ENCODE measurements at places on chromosomes 11 and 22.

GRCh38 chr11:125494974-125495725 lies 915 bp downstream of the FEZ1 start:
- no peak for DNase-seq

- DNase-seq: no peak
Observed at GRCh38 chr11:119218141-119218878, 12.2 kb downstream of the CBL start.

GRCh38 chr11:122342089-122342744 lies 226.2 kb upstream of the BLID start:
- no peak for DNase-seq

- DNase-seq: no peak
Observed at GRCh38 chr11:128584253-128584652, 3.1 kb downstream of the ETS1 start.

DNA sequence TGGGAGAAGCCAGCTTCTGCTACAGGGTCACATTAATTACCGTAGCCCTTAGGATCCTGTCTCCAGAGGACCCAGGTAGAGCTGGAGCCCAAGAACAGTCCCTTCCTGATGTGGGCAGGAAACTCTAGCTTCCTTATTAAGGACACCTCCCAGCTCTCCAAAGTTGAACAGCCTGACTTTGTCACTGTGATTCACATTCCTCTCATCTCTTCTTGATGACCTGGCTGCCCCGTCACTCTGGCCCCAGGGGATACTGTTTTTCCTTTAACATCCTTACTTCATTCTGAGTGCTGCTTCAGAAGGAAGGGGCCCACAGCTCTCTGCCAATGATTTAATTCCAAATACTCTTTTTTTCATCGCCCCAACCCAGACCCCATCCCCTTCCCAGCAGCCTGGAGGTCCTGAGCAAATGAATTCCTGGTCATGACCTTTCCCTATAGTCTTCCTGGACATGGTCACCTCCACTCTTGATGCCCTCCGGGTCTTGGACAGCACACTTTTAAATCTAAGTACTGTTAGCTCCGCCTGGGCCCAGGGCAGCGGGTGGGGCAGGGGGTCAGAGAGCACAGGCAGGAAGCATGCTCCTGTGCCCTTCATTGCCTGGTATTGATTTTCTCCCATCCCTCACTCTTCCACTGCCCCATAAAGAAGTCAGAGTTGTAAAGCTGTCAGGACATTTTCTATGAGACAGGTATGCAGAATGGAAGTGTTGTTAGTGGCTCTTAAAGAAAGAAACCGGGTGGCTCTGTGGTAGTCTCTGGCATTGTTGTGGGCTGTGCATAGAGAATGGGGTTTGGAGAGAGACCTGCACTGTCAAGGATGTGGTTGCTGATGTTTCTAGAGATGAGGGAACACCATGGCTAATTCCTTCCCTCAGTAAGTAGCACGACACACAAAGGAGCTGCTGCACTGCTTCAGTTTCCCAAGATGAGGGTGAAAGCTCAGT lies 22.3 kb upstream of the SPON1 start:
- DNase-seq: no peak

DNA sequence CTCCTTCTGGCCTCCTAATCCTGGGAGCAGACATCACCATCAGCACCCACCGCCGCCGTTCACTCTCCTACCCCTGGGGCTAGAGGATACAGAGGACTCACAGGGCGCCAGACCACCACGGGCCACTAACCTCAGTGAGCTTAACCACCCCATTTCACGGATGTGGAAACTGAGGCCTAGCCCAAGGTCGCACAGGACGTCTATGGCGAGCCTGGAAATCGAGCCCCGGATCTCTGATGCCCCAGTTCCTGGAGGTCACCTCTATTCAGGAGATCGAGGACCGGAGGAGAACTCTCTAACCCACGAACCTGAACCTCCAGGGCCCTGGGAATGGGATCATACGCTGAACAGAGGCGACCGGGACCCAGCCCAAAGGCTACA lies 349 bp downstream of the TIMM10 start:
- no peak for DNase-seq

GRCh38 chr11:105189581-105189980 lies 50.0 kb upstream of the CARD18 start:
- no peak for DNase-seq

DNA sequence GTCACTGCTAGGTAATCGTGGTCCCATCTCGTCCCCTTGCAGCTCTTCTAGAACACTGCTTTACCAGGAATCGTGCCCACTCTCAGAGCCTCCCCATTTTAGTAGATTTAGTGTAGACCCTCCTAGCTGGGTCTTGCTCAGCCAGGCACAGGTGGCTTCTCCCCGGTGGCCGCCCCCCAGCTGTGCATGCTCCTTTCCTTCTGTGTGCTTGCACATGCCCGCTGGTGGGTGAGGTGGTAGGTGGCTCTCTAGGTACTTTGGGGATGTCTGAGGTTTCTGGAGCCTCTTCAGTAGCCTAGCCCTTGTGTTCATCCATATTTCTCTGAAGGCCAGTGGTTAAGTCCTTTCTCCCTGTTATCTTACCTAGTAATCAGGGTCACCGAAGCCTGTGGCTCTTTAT lies 5.6 kb downstream of the TUB start:
- no peak for DNase-seq

- DNase-seq: peak; percentile 70
Observed at GRCh38 chr11:93741882-93742226, 382 bp downstream of the C11orf54 start.

GRCh38 chr11:86926975-86927374 lies 28.2 kb downstream of the FZD4 start:
- DNase-seq: no peak

DNA sequence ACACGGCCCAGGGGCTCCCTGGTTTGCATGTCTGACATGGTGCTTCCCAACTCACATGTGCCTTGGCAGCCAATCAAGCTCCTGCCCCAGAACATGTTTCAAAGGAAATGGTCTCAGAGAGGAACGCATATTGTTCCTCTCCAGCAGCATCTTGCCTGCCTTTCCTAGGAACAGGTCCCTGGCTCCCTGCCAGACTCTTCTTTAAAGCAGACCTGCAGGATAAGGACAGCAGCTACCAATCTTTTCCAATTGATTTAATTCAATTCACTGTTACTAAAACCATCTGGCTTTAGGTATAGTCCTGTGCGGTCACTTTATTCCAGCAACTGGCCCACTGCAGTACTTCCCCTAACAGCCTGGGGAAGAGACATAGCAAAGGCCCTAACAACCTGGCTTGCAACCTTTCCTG lies 79.9 kb downstream of the AMBRA1 start:
- DNase-seq: peak; percentile 49

DNA sequence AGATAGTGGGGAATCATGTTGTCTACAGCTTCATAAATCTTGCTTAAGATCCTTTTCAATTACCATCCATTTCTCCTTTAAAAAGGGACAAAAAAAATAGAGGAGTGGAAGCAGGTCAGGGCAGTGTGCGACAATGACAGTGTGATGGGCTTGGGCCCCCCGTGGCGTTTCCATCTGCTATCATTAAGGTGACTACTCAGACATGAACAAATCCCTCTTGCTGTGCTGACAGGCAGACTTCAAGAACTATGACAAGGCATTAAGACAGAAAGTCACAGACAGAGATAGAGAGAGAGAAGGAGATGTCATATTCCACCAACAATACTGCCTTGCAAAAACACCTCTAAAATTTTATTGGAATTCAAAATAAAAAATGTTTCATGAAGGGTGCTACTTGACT lies 263.2 kb downstream of the DCDC1 start:
- no peak for DNase-seq

Measured in LNCaP clone FGC (cell line).